ENCODE measurements at places on chromosomes 7 and 10. TPM values are rescaled to one million over a fixed set of nuclear protein-coding genes. Genes with fewer than 3 reads are reported as not detected.

DNA sequence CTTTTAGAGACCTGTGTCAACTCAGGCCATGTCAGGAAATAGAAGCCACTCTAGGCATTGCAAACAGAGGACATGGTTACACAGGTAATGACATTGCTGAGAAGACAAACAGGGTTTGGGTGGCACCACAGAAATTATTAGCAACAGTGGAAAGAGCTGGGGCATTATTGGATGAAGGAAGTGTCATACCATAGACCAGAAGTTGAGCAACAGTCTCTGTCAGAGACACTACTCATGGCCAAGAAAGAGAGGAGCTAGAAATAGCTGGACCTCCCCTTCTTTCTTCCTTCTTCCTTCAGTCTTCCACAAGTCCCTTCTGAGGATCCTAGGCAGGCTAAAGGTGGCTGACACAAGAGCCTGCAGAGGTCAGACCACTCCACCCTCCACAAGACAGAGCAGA lies 4.2 kb upstream of the LIPA start:
- DNase-seq = no peak

GRCh38 chr7:70312336-70312735 lies 714.1 kb downstream of the AUTS2 start:
- DNase-seq = no peak

CFAP58 gene
- polyA plus RNA-seq = 0.33 TPM

GRCh38 chr7:104908636-104909035 lies 105.4 kb upstream of the KMT2E start:
- DNase-seq = no peak

DYDC2 gene
- not detected for polyA plus RNA-seq

AFAP1L2 gene
- polyA plus RNA-seq = 46.8 TPM

- no peak for DNase-seq
These were observed 139.8 kb upstream of the CDK13 start for GRCh38 chr7:39810204-39810642.

PVRIG gene
- not detected for polyA plus RNA-seq

CLCN1 gene
- 0.42 TPM for polyA plus RNA-seq

GRCh38 chr10:101079874-101080273 lies 18.1 kb downstream of the KAZALD1 start:
- no peak for DNase-seq

- no peak for DNase-seq
These were observed 167.7 kb downstream of the PKD1L1 start for GRCh38 chr7:47780555-47780954.

MAD1L1 gene
- 17.1 TPM for polyA plus RNA-seq

DNA sequence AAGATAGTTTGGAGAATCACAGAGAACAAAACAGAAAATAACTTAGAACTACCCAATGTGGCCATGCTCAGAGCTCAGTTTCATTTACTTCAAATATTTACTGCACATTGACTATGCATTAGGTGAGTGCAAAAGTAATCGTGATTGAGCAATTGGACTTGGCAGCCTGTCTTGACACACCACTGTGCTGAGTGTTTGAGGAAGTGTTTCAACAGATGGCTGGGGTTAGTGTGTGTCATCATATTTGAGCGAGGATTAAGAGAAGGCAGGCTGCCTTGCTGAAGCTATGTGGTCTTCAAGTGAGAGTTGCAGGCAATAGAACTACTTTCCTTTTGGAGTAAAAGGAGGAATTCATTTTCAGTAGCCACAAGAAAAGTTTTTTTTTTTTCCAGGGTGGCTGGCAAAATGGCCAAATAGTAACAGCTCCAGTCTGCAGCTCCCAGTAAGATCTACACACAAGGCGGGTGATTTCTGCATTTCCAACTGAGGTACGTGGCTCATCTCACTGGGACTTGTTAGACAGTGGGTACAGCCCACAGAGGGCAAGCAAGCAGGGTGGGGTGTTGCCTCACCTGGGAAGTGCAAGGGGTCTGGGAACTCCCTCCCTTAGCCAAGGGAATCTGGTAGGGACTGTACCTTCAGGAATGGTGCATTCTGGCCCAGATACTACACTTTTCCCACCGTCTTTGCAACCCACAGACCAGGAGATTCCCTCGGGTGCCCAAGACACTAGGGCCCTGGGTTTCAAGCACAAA lies 37.6 kb downstream of the AKR1C4 start:
- DNase-seq = peak; percentile 21

DNA sequence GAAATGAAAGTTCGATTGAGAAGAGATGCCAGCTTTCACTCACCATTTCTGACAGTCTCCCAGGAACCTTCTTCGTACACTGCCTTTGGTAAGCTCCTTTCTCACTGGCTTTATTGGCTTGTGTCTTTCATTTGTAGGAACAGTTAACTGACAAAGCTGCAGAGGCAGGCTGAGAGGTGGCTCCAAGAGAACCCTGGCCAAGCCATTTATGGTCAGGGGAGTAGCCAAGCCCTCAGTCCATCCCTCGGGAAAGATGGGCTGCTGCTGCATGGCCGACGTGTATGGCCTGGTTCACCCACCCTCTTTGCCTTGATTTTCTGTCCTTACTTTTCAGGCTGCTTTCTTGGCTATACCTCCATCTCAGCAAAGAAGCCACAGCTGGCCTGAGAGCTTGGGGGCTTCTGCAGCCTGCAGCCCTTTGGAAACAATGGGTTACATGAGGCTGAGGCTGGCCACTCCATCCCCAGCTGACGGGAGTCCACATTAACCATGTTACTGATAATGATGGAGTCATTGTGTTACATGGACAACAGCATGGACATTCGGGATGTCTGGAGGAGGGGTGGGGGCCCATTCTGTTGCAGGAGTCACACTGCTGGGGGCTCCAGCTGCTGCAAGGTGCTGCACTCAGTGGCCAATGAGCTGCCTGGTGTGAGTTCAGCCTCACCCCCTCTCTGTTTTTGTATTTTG lies at the start of gene OPALIN:
TSS of gene OPALIN (minus strand) at position 152 of the 690 bp plus-strand sequence. CDS start at position 46, 106 bp downstream.
- DNase-seq = no peak

- DNase-seq = no peak
These were observed 46.1 kb downstream of the C1GALT1 start for GRCh38 chr7:7228472-7228871.

GRCh38 chr7:151379193-151379520 lies 30.7 kb downstream of the WDR86 start:
- no peak for DNase-seq

HERPUD2 gene
- 26.0 TPM for polyA plus RNA-seq

DNA sequence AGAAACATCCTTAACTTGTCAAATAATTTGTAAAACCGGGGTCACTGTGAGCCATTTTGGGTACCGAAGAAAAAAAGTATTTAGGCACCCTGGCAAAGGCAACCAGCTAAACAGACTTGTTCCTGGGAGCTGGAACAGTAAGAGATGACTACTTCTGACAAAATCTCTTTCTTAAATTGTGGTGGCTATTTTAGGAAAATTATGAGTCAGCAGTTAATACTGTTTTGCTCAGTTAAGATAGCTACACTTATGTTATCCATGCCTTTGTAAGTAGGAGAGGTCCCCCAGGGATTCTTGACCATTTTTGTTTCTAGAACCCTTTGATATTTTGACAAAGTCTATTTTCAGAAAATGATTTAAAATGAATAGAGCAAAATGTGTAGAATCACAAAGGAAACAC lies 68.7 kb downstream of the TAX1BP1 start:
- no peak for DNase-seq
